HT-29 (cell line): ENCODE measurements at places on chromosomes 1 and 21.

DNA sequence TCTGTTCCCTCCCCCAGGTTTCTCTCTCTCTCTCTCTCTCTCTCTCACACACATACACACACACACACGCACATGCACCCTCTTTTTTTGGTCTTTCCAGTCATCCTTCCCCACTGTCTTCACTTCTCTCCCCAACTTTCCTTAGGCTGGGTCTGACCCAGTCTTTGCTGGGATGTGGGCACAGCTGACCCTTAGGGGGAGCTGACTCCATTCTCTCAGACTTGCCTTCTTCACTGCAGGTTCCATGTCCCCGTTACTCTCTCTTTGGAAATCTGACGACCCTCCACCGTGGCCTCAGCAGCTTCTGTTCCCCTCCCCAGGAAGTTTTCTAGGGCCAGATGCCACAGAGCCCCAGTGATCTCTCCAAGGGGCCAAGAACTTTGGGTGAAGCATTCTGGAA lies 2.1 kb downstream of the DISP3 start:
- no peak for DNase-seq

GRCh38 chr1:194419721-194420120 lies 1233.3 kb upstream of the B3GALT2 start:
- DNase-seq, result no peak

GRCh38 chr1:71116729-71117128 lies 35.9 kb upstream of the ZRANB2 start:
- no peak for DNase-seq

- no peak for DNase-seq
Observed at GRCh38 chr1:96931136-96931535, 209.6 kb downstream of the PTBP2 start.

- DNase-seq, result no peak
Observed at GRCh38 chr1:11802616-11802972, 3.2 kb downstream of the MTHFR start.

DNA sequence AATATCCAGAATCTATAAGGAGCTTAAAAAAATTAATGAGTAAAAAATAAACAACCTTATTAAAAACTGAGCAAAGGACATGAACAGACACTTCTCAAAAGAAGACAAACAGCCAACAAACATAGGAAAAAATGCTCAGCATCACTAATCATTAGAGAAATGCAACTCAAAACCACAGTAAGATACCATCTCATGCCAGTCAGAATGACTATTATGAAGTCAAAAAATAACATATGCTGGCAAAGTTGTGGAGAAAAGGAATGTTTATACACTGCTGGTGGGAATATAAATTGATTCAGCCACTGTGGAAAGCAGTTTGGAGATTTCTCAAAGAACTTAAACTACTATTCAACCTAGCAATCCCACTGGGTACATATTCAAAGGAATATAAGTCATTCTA lies 25.3 kb downstream of the PIGK start:
- no peak for DNase-seq

- peak; percentile 38 for DNase-seq
Observed at GRCh38 chr1:33433509-33434362, 2.8 kb upstream of the PHC2 start.

GRCh38 chr21:44756423-44757185 lies 45.0 kb downstream of the UBE2G2 start:
- no peak for DNase-seq

GRCh38 chr1:208903251-208903905 lies 659.2 kb upstream of the PLXNA2 start:
- no peak for DNase-seq

DNA sequence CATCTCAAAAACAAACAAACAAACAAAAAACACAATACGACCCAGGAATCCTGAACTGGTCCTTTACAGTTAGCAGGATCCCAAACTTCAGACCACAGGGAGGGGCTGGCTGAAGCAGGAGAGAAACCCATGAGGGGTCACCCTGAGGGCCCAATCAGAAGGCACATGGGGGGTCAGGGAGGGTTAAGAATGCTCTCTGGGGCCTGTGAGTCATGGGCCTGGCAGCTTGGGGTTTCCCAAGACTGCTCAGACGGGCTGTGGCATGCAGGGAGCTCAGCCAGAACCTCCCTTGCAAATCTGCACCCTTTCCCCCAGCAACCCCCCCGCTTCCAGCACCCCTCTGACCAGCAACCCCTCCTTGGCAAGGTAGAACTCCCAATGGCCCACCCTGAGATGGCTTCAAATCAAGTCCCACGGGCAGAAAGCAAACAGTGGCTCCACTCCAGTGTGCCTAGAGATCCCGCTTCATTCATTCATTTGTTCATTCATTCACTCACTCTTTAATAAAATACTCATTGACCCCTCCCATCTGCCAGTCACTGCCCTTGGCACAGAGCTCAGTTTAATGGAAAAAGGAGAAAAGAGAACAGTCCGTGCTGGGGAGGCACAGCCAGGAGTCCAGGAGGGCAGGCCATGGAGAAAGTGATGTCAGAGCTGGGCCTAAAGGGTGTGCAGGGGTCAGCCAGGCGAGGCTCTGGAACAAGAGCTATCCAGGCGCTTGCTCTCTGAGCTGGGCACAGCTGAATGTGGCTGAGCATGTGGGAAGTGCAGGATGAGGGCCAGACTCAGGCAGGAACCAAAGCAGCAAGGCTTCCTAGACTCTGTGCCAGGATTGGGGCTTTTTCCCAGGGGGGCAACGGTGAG lies 8.2 kb downstream of the UQCRHL start:
- peak; percentile 79 for DNase-seq

DNA sequence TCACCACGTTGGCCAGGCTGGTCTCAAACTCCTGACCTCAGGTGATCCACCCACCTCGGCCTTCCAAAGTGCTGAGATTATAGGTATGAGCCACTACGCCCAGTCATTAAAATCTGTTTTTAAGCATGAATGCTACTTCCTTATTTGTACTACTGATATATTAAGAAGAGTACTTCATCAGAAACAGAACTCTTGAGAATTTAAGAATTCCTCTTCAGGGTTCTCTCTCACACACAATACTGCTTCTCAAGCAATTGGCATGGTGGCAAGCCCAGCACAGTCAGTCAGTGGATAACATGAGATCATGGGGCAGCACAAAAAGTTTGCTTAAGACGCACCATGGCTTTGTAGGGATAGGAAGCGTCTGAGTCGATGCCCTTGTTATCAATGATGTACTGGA lies 14.1 kb downstream of the CTSS start:
- no peak for DNase-seq

- peak; percentile 63 for DNase-seq
Observed at GRCh38 chr1:31064718-31065309, 703 bp downstream of the PUM1 start.

DNA sequence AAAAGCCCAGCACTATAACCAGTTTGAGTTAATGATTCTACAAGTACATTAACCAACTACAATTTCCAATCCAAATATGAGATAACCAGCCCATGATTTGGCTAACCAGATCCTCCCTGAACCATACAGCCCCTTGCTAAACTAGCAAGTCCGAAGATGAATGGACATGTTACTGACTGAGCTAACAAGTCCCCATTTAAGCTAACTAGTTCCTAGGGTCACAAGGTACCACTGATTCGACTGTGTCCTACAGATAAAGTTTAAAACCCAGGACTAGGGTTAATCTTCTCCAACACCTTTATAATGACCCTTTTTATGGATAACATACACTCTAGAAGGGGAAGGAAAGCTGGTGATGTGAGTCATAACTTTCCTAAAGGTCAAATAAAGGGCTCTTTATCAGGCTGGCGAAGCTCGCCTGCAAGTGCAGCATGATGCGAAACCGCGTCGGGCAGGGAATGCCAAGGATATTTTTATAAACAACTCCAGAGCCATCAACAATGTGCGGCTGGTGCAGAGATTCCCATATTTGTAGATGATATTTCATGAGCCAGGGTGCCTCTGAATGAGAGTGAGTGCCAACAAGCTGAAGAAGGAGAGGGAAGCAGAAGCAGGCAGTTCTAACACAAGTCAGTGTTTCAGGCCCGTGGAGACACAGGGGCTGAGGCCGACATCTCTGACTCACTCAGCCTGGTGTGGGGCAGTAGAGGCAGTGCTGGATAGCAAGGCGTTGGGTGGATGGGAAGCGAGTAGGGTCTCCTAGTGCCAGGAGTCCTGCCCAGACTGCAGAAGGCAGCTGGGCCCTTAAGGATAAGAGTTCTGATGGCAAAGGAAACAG lies 75.6 kb upstream of the ROR1 start:
- peak; percentile 55 for DNase-seq

- no peak for DNase-seq
Observed at GRCh38 chr1:43563876-43564539, 33.3 kb downstream of the PTPRF start.

GRCh38 chr1:62841587-62842169 lies 57.7 kb downstream of the ATG4C start:
- DNase-seq, result peak; percentile 76

DNA sequence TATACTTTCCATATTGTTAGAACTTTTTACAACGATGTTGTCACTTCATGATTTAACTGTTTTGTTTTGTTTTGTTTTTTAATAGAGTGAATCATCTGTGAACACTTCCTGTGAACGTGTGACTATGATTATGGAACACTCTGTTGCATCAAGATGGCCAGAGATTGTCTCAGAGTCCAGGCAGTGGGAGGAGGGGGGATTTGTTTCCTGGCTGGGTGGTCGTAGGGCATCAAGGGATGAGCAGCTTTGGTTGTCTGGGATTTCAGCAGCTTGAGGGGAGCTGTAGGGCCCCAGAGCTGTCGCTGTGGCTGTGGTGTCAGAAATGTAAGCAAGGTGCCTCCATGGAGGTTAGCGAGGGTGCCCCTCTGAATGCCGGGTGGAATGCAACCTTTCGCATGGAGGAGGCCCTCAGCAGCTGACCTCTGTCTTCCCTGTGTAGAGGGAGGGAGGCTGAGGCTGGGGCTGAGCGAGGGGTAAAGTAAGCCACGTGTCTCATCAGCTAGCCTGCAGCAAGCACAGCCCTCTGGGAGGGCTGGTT lies 21.4 kb downstream of the NEK2 start:
- DNase-seq, result no peak

DNA sequence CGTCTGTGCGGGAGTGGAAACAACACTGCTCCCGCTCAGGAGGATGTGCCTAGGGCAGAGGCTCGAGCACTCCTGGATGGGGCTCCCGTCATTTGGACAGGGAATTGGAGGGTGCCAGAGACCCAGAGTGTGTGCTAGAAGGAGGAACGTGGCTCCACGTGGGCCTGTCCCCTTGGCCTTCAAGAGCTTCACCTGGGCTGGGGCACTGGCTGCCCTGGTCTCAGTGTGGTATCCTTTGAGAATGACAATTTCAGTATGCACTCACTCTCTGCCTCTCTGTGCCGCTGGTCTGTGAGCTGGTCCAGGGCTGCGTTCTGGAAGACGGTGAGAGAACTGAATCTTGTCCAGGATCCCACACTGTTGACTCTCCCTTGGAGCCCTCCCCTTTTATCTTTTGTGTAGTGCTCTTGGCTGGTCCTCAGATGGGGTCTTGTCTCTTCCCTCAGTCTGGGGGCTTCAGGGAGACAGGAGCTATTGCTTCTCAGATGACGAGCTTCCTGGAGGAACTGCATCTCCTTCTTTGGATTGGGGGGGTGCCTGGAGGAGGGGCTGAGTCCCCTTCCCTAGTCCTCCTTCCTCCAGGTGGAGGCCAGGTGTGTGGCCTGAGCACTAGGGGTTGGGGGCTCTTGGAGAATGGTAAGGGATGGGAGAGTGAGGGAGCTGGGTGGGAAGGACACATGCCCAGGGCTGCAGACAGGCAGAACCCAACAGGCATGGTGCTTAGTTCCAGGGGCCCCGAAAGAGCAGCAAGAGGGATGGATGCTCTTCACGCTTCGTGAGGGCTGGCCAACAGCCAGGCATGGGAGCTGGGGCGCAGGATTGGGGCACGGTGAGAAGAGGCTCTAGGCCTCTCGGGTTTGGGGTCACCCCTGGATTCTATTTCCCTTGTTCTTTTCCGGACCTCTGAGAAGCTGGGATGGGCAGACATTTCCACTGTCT lies 14.8 kb upstream of the ETV3L start:
- no peak for DNase-seq

GRCh38 chr1:185960422-185961321 lies 226.5 kb downstream of the HMCN1 start:
- no peak for DNase-seq

DNA sequence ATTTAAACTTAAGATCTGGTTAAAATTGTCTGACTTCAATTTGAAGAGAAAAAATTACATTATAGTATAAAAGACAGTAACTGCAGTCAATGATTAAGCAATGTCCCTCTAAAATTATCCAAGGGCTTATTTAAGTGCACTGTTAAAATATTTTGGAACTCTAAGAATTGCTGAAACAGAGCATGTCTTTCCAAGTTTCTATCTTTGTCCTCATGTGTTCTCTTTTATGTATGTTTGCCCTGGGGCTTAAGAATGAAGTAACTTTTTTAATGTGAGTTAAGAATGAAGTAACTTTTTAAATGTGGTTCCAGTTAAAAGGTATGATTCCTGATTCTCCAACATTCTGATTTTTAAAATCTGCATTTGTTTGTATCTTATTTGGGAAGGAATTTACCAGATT lies 69.0 kb upstream of the MARK1 start:
- no peak for DNase-seq

GRCh38 chr1:106564192-106564591 lies 492.3 kb upstream of the PRMT6 start:
- DNase-seq, result no peak

DNA sequence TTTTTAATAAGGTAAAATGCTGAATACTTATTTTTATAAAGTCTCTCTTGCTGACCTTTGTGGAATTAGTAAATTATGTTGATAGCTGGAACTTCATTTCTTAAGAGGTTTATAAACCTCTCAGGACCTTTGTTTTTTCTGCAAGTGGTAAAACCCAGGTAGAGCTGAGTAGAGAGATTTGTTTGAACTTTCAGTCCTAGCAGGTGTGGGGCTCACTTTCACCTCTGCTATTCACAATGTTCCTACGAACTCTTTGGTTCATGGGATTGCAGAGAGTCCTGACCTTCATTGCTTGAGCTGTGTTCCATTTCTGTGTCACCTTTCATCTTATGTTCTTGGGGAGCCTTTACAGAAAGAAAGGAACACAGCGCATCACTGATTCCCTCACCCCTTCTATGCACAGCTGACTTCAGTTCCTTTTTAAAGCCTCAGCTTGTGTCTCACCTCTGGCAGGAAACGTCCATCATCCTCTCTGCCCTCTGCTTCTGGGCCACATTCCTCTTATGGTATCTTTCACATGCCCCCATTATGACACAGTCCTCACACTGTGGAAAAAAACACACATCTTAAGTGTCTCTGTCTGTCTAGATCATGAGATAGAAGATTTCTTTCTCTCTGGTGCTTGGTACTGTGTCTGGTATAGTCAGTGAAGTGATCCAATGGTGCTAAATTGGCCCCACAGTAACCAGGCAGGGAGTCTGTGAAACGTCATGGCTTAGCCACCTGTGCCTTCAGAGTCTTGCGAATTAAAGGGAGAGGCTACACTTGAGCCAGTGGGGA lies 262.5 kb upstream of the B3GALT2 start:
- no peak for DNase-seq

DNA sequence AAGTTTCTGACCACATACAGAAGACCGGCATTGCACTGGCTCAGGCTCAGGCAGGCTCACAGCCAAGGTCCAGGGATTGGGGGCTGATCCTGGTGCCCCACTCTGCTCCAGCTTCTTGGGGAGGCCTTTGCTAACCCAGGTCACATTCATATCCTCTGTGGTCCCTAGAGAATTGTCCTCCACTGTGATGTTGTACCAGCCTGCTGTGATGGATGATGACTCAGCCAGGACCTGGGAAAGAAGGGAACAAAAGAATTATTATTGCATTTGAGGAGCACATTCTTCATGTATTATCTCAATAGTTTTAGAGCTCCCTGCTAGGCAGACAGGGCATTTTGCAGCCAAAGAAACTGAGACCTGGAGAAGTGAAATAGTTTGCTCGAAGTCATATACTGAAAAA lies 114.3 kb upstream of the ETV3 start:
- no peak for DNase-seq
